Stimulated activated CD8-positive, alpha-beta memory T cell treated with anti-CD3 and anti-CD28 coated beads, Interleukin-4, amount 100 ng/mL, for 48 hours (primary cell): ENCODE measurements at places on chromosomes 6 and 20.

GRCh38 chr6:5054245-5054873, 30.8 kb upstream of the PPP1R3G start:
- no peak for DNase-seq

DNA sequence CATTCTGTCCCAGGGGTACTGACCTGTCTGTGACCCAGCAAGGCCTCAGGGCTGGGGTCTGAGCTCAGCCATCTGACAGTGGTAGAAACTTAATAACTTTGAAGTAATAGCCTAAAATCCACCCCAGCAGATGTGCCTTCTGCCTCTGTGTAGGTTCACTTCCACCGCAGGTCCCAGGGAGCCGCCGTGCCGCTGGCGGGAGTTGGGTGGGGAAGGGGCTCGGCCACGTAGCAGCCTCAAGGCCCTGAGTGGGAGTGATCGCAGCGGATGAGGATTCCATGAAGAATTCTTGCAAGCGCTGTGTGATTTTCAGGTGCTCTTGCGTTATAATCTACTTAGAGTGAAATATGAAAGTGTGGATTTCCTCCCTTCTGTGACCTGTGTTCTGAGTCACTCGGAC, 163.7 kb downstream of the DTNBP1 start:
- DNase-seq: no peak

DNA sequence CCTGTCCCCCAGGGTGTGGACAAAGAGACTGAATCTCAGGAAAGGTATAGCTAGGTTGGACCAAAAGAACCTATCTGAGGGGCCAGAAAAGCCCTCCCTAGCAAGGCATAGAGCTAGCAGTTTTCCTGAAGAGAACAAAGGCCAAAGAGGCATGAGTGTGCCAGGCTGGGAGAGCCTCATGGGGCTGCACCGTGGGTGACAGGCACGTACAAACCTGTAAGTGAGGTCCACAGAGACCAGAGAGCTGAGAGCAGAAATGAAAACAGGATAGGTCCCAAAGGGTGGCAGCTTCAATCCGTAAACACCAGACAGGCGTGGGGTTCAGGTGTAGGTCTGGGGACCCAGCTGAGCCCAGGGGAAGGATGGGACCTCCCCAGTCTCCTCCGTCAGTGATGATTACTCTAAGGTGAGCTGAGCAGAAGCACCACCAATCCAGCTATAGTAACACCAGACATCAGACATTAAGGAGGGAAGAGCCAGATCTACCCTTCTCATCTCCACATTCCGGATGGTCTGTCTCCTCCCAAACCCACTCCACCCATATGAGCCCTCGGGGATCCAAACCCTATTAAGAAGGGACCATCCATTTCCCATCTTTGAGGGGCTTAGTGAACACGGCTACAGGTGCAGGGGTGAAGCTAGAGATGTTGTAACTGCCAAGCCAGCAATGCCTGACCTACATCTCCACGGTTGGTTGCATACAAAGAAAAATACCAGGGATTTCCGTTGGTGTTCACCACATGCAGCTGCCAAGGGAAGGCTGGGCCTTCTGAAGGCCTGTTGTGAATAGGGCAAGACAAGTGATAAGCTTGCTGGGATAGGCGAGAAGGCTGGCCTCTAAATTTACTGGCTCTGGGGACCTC, 38.3 kb downstream of the BCL2L1 start:
- DNase-seq: no peak

GRCh38 chr20:18984238-18985200, 170.9 kb downstream of the SCP2D1 start:
- no peak for DNase-seq

DNA sequence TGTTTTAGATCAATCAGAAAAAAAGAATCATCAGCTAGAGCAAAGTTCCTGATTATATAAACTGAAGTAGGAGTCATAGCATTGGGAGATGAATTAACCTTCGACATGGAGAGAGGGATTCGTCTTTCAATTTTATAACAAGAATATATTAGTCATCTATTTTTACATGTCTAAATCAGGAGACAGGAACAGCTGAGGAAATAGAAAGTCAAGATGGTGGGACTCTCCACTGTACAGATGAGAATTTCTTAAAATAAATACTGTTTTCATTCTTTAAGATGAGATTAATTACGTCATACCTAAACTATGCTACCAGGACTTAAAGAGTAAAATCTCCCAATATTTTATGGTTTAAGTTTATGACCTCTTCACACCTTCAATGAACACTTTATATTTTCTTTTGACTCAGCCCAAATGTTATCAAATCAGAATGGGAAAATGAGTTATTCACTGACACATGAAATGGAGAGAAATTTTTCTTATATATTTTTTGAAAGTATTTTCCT, 1137.7 kb downstream of the EPHA7 start:
- no peak for DNase-seq

DNA sequence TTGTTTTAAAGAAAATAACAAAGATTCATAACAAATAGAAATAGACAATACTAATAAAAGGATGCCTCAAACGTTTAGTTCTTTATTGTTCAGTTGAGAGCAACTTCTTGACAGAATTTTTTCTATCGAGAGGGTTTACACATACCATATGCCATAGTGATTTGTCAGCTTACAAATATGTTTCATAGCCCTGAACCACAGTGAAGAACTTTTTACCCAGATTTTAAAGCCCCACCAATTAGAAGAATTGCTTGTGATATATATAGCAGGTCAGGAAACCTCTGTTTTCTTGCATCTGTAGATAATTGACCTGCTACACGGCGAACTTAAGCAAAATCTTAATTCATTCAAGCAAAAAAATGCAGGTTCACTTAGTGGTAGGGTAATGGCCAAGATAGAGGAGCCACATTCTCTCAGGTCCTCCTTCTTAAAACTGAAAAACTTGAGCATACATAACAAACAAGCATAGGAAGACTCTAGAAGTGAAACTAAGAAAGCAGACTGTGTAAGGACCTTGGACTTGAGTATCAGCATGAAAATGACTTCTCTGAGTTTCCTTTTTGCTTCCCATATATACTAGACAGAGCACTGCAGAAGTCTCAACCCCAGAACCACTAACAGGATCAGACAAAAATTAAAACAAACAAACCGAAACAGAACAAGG, 39.5 kb downstream of the CRISP1 start:
- DNase-seq: no peak

DNA sequence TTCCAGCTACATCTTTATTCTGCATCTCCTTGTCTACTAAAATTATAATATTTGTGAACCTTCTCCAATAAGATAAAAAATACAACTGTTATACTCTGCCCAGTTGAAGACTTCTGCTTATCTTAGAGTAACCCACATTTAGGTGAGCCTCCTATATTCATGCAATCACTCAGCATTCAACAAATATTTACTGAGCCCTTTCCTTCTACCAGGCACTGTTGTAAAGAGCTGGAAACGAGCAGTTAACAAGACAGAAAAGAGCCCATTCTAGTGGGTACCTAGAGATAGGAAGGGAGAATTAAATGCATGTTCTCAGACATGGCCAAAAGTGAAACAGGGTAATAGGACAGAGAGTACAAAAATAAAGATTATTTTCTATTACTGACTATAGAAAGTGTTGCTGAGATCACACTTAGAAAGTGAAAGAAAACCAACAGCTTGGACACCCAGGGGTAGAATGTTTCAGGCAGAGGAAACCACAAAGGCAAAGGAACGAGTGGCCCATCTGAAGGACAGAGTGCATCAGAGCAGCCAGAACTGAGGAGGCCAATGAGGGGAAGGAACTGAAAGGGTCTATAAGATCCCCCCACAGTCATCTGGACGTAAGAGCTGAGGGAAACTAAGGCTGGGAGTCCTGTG, 50.8 kb upstream of the SMLR1 start:
- DNase-seq: no peak

GRCh38 chr6:169975286-169975685, 223.9 kb downstream of the ERMARD start:
- DNase-seq: no peak

- DNase-seq: no peak
These were observed 61.2 kb downstream of the ELOVL5 start for GRCh38 chr6:53287336-53288225.

DNA sequence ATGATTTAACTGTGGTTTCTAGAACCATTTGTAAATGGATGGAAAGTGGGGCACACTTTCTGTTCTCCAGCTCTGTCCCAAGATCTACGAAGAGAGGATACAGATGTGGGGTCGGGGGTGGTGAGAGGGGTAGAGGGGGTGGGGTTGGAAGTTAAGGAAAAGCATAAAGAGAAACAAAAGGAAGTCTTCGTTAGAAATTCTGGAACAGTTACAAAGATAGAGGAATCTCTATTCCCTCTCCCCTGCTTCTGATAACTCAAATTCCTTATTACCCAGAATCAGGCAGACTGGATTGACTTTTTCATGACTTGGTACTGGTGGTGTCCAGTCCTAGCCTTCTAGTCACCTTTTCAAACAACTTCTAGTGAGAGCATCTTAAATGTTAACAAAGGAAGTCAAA, 4.9 kb downstream of the GCM1 start:
- no peak for DNase-seq

DNA sequence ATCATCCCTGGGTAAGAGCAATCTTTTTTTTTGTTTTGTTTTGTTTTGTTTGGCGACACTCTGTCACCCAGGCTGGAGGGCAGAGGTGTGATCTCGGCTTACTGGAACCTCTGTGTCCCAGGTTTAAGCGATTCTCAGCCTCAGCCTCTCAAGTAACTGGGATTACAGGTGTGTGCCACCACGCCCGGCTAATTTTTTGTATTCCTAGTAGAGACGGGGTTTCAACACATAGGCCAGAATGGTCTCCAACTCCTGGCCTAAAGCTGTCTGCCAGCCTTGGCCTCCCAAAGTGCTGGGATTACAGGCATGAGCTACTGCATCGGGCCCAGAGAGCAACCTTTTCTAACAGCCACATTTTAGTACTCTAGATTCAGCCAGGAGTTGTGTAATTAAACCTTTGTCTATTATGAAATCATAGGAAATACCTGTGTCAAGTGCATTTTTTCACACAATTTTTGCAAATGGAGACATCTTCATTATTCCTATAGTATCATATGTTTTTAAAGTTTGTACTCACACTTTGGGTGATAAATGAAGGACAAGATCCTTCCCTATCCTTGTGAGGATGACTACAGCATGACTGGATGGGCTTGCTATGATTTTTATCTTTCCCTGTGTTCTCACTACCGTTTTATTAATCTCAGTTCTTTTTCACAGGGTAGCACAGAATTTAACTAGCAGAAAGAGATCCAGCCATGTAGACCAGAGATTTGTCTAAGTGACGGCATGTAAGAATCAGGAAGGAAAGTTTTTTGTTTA, 82.6 kb downstream of the OR2B2 start:
- no peak for DNase-seq

GRCh38 chr20:45308117-45308778, at the start of gene MATN4:
Gene MATN4 (minus strand): TSS chr20:45308299. CDS start chr20:45305582, 2,717 bp downstream.
- no peak for DNase-seq

GRCh38 chr20:577167-577791, 32.8 kb downstream of the TCF15 start:
- DNase-seq: no peak
